ENCODE measurements at places on chromosomes 16 and 17.

DNA sequence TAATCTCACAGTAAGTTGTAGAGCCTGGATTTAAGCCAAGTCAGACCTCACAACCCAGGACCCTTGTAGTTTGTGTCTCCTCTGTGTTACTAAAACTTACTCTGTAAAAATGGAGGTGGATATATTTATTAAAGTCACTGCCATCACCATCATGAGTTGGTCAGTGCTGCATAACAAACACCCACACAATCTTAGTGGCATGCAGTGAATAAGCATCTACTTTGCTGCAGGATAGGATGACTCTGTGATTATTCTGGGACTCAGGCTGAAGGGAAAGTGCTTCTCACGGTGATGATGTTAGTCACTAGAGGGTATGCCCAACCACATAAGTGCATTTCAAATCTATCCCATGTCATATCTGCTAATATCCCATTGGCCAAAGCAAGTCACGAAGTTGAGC is 398.7 kb downstream of the XYLT1 start:
- DNase-seq, result no peak

GRCh38 chr17:34670618-34671017 is 91.2 kb downstream of the TMEM132E start:
- no peak for DNase-seq

GRCh38 chr16:19240494-19240893 is 45.0 kb upstream of the CLEC19A start:
- no peak for DNase-seq

DNA sequence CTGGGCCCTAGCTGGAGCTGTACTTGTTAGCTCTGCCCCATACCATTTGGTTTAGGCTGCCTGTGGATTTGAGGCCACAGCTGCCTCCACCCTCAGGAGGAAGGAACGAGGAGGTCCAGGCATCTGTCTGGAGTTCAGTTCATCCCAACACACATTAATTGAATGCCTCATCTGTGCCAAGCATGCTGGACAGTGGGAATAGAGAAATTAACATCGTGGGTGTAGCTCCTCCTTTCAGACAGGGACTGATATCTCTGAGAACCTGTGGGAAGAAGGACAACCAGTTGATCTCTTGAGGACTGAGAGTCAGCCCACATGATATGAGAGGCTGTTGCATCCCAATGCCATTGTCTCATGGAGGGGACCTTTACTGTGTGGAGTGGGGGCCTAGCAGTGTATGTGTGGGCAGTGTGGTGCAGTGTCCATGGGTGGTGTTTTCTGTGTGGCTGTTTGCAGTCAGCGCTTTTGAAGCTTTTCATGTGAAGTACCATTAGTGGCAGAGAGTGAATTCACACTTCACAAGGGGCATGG is 29.4 kb upstream of the DDX52 start:
- DNase-seq, result no peak

DNA sequence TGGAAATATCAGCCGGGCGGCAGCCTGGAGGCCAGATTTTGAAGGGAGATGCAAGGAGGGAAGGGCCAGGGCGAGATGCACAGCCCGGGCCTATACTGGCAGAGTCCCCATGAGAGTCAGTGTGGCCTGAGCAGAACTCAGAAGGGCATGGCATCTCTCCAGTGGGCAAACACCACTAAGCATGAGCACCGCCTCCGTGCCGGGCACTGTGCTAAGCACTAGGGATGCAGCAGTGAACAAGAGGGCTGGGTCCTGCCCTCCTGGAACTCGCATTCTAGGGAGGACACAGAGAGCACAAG is 33.5 kb downstream of the TK2 start:
- no peak for DNase-seq

DNA sequence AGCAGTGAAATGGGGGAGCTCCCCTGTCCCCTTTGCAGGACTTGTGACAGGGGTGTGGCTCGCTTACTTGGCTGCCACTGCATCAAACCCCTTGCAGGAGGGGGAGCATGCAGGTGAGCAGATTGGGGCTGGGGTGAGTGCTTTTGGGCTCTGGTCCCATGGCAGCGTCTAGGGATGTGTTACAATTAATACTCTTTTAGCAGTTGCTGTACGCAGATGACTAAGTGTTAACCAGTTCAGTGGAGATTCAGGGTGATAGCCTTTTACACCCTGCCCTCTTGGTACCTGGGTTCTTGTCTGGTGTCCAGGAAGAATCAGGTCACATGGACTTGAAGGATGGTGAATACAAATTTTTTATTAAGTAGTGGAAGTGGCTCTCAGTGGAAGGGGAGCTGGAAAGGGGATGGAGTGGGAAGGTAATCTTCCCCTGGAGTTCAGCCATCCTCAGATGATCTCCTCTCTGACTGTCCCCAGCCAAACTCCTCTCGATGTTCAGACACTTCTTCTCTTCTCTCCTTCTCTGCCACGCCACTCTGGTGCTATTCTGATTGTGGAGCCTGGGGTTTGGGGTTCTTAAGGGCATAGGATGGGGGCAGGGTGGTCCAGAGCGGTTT is 100.1 kb downstream of the MARF1 start:
- DNase-seq, result no peak

DNA sequence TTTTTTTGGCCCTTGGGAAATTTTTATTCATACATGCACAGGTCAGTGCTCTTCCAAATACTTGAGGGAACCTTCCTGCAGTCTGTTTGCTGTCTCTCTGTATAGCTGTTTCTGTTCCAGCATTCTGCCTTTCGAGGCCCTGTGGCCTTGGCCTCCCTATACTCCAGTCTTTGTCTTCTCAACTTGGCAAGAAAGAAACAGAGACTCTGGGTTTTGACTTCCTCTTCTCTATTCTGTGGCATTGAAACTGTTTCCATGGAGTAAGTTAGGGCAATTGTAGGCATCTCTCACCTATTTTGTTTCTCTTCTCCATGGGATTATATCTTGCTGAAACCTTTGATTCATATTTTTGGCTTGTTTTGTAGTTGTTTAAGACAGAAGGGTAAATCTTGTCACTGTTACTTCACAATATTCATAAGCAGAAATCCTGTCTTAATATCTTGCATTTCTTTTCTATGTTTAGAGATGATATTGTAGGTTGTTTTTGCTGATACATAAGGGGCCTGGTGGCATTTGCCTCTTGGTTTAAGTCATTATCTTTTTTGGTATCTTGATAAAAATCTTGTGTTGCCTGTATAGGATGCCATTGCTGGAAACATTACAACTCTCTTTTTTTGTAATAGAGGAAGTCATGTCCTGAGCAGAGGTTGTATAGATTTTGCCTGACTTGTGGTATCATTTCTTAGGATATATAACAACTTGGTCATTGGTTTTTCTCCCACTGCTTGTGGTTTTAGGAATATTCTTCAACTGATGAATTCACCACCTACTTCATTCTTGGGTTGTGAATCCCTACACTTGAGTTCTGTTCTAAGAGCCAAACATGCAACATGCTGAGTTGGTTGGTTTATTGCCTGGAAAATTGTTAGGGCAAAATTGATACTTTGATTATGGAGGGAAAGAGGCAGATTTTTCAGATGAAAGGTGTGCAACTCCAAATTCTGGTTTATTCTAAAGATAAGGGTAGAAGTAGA is 168.6 kb downstream of the FTO start:
- no peak for DNase-seq

- no peak for DNase-seq
Measured at GRCh38 chr17:38872671-38873385, 3.0 kb downstream of the LASP1 start.

GRCh38 chr16:27450196-27450549 is 48.2 kb downstream of the IL21R start:
- DNase-seq, result no peak

DNA sequence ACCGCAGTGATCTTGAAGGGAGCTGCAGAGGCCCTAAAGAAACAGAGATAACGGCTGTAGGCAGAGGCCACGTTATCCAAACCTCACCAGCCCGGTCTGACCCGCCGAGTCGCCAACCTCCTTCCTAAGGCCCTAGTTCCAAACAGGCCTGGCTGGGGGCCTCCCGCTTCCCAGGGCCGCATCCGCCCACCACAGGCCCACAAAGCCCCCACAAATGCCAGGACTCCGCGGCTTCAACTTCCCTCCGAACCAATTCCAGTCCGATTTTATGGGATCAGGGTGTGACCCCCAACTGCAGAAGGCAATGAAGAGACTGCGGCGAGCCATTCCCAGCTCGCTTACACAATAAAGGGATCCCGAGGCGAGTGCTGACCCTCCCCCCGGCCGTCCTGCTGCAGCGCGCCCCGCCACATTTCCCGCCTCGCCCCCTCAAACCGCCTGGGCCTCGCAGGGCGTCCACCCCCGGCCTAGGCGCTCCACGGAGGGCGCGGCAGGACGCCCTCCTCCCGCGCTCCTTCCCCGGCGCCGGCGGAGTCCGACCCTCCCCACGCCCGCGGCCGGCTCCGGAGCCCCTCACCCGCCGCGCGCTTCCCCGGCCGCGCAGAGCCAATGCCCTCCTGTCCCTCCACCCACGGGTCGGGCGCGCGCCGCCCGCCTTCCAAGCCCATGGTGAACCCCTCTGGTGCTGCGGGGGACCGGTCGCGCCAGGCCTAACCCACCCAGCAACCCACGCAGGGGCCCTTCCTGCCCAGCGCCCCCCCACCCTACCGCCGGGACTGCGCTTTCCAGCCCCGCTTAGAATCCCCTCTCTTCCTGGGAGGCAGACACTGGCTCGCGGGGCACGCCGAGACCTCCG is 926 bp downstream of the MYH10 start:
- no peak for DNase-seq

DNA sequence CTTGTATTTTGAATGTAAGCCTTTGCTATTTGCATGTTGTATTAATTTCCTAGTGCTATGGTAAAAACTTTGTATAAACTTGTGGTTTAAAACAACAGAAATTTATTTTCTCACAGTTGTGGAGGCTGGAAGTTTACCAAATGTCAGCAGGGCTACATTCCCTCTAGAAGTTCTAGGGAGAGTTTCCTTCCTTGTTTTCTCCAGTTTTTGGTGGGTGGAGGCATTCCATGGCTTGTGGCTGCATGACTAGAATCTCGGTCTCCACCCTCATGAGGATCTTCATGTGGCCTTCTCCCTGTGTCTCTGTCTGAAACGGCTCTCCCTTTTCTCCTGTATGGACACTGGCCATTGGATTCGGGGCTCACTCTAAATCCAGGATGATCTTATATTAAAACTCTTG is 482.2 kb upstream of the GOT2 start:
- no peak for DNase-seq

- DNase-seq, result no peak
Measured at GRCh38 chr17:47810901-47811635, 10.5 kb downstream of the OSBPL7 start.

DNA sequence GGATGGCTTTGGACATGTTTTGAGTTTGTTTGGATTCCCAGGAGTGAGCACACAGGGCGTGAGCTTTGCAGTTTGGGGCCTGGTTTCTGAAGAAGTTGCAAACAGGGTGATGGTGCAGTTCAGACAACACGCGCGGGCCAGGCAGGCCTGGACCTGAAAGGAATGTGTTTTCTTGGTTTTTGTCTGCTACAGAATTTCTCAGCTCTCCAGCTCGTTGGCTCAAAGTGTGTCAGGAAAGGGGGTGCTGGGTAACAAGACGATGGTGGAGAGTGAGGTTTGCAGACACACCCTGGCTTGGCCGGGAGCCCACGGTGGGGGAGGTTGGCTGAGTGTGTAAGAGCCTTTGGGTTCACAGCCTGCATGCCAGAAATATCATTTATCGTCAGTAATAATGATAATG is 82.3 kb downstream of the CMIP start:
- no peak for DNase-seq

DNA sequence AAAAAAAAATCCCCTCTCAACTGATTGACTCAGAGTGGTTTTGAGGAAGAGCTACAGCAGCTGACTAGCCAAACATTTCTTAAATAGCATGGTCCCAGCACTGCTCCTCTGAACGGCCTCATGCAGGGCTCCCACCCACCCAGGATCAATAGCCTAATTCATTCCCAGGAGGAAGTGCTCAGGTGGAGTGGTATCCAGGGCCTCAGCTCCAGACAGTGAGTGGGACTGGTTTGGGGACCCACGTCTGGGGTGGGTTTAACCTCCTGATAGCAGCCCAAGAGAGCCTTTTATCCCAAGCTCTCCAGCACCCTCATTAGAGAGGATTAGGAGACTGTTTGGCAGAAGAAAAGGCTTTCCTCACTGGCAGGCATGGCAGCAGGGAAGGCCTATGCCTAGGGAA is 68.5 kb upstream of the CDH5 start:
- no peak for DNase-seq

DNA sequence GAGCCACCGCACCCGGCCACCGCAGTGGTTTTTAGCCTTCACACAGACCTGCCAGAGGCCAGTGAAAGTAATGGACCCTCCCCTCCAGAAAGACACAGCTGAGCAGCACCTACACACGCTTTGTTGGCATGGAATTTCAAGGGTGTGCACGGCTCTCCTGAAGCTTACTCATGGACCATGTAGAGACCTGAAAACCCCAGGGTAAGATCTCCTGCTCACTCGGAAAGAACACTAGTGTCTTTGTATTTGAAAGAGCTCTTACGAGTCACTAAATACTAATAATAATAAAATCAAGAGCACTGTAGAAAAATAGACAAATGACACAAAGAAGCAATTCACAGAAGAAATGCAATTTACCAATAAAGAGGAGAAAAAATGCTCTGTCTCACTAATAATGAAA is 20.0 kb downstream of the SLC43A2 start:
- no peak for DNase-seq

DNA sequence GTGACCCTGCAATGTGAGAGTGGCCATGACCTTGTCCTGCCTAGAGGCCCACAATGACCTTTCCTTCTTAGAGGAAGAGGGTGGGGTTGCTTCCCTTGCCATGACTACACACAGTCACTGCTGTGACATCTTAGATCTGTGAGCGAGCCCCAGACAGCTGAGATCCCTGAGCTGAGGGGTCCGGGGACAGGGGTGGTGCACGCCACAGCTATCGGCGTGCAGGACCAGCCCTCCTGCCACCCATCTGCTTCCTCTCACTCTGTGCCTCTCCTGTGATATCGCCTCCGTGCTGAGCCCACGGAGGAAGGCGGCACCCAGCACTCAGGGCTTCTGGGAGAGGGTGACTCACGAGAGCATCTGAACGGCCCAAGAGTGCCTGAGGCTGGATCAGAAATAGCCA is 35.2 kb downstream of the KIAA0513 start:
- no peak for DNase-seq

- no peak for DNase-seq
Measured at GRCh38 chr17:34474706-34475105, 104.7 kb upstream of the TMEM132E start.

DNA sequence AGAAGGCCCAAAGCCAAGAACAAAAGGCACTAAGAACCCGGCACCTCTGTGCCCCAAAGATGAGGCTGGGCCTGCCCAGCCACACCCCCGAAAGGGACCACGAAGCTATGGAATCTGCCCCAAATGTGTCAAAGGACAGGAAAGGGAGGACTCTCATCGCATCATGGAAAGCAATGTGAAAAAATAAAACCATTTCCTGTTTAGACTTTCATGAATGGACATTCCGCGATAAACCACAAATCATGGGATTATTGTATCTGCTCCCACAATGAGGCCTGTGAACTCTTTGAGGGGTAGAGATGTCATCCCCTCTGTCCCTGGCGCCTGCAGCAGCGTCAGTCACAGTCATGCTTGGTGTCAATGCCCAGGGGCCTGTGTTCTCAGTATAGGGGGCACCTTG is 135.0 kb downstream of the COPRS start:
- DNase-seq, result no peak

Measured in SIG-M5 (cell line).